ENCODE measurements at places on chromosomes 6 and 20.
A peak's percentile ranks its signal among the peaks of the same experiment; 100 is the strongest.

- no peak for DNase-seq
Observed at GRCh38 chr6:4336084-4336483, 200.7 kb upstream of the ECI2 start.

DNA sequence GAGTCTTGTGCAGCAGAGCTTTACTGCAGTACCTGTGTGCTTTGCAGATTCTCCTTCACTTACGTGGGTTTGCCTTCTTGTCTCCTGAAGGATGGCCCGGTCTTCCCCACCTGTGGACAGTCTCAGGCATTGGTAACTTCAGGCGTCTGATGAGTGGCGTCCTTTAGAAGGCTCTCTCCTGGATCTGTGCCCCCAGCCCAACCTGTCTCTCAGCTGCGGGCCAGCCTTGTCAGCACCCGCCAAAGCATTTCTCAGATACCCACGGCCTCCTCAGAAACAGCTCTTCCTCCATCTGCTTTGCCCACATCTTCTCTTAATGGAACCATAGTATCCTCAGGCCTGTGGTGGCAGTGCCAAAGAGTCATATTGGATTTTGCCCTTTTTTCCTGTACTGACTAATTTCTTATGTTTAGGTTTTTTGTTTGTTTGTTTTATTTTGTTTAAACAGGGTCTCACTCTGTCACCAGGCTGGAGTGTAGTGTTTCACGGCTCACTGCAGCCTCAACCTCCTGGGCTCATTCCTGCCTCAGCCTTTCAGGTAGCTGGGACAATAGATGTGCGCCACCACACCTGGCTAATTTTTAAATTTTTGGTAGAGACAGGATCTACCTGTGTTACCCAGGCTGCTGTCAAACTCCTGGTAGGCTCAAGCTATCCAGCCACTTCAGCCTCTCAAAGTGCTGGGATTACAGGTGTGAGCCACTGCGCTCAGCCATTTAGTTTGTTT is 96.6 kb downstream of the ARID1B start:
- DNase-seq: no peak

DNA sequence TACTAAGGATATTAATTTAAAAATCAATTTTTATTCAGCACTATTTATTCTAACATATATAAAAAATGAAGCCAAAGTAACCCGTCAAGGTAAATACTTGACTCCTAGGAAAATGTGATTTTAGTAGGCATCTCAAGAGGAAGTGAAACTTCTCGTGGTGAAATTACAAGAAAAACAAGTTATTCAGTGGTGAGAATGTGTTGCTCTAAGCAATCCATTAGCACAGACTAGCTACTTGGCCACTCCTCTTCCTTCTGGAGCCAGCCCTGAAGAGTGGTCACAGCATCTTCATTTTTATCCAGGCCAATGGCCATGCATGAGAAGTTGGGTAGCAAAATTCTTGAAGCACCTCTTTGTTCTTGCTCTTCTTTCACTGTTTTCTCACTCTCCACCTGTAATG is 40.4 kb upstream of the GFRAL start:
- DNase-seq: peak; percentile 6

DNA sequence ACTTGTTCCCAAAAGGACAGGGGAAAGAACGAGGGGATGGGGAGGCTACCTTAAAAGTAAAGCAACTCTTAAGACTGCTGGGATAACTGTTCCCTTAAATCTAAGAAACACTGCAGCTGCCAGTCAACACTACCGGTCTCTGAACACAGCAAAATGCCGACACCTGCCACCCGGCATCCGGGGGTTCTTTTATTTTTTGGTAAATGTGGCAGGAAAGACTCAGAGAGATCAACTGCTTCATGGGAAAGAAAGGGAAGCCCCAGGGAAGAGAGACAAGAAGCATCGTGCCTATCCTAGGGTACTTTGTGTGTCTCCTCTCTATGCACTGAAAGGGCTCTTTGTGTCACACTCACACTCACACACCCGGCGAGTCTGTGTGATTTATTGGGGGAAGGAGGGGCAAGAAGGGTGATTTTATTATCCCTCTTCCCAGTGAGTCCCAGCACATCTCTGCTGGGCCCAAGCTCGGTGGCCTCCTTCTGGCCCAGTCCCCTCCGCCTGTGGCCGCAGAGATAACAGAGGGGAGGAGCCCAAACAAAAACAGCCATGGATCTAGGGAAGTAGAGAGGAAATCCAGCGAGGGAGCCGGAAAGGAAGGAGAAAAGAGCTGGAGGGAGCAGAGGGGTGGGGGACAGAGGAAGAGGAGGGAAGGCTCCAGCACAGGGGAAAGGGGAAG is 1.4 kb downstream of the FYN start:
- no peak for DNase-seq

DNA sequence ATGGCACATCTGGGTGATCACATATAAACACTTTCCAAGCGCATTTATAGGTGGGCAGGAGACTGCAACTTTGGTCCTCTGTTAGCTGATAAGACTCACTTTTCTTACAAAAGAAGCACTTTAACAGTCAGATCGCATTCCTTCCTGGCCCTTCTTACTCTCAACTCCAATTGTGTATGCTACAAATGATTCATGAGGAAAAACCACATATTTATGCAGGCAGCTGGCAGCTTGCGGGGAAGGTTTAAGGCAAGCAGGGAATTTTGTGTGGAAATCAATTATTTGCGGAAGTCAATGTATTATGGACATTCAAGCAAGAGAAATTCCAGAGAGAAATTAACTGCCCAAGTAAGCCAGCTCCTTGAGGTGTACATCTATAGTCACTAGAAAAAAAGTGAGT is 194.0 kb downstream of the PKHD1 start:
- DNase-seq: no peak
